ENCODE measurements at places on chromosomes 4 and X.
A peak's percentile ranks its signal among the peaks of the same experiment; 100 is the strongest.

- DNase-seq: no peak
These were observed 160.3 kb upstream of the ANK2 start for GRCh38 chr4:112889199-112889598.

- DNase-seq: no peak
These were observed 634 bp downstream of the APOO start for GRCh38 chrX:23907111-23907497.

GRCh38 chr4:107094976-107095375 is 58.9 kb upstream of the DKK2 start:
- DNase-seq: peak; percentile 7

- DNase-seq: no peak
These were observed 36.5 kb upstream of the RASL11B start for GRCh38 chr4:52825460-52826090.

GRCh38 chr4:10703156-10703555 is 18.6 kb upstream of the CLNK start:
- no peak for DNase-seq

DNA sequence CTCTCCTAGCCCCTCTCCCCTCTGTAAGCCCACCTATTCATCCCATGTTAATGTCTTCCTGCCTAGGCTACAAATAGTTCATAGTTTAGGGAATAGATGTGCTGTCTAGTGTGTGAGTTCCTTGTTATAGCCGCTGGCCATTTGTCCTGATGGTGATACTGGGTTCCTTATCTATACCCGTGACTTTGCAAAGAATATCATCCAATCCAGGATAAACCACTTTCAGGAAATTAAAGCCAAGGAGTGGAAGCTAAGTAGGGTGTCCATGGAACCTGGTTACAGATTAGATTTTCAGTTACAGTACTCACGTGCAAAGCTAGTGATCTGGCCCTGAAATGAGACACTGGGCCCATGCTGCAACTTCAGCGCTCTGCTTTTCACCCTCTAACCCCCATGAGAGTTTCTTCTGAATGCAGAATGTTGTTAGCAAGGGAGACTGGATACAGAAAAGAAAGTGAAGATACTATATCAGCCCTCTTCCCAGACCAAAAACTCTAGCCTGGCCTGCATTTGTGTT is 111.4 kb downstream of the TMEM164 start:
- DNase-seq: no peak

- DNase-seq: no peak
These were observed 93.7 kb downstream of the CLNK start for GRCh38 chr4:10590896-10591295.

- DNase-seq: no peak
These were observed 186.0 kb downstream of the CRLF2 start for GRCh38 chrX:1026263-1027015.

DNA sequence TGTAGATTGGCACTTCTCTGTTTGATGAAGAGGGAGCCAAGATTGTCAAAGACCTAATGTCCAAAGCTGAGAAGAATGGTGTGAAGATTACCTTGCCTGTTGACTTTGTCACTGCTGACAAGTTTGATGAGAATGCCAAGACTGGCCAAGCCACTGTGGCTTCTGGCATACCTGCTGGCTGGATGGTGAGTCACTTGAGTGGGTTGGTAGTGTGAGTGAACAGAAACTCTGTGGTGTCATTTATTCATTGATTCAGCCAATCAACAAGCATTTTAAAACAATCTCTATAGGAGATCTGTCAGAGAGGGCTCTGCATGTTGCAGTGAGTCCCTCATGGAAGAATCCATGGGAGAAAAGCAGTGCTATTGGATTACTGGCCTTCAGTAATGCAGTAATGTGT is 16.3 kb downstream of the TAF9B start:
- DNase-seq: no peak

DNA sequence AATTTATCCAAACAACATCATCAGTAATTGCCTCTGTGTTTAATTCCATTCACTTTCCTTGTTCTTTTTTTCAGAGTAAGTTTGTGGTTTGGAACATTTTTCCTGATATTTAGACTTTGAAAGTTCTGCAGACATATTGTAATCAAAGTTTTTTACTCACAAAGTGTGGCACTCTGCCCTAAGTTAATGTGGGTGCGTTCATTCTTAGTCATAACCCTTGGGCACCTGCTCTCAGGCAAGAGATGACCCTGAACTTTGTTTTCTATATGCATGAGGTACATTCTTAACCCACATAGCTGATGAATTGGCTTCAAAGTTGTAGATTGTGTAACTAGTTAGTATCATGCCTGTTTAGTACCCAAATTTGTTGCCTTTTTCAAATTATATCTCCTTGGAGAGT is 424.3 kb downstream of the GRXCR1 start:
- no peak for DNase-seq

- DNase-seq: no peak
These were observed 122.0 kb downstream of the CT47B1 start for GRCh38 chrX:120753413-120754251.

DNA sequence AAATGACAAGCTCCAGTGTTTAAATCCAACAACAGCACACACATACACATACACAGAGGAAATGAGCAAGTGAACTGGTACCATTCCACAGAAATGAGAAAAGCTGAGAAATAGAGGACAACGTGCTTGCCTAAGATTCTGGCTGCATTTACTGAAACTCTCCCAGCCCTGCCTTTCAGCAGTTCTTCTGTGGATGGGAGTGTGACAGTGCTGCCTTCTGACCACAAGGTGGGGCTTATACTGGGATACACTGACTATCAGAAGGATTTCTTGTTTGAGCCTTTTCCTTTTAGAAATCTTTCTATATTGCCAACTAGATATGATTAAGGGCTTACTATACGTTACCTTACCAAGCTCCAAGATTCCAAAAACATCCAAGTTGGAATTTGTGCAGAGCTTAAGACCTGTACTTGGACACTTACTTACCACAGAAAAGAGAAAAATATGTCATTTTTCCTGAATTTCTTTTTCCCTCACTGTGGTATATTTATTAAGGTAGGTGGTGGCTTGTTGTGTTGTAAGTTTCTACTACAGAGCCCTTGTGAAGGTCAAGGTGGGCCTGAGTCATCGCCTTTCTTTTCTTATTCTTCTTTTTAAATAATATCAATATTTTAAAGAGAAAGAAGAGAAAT is 10.7 kb upstream of the CXCL8 start:
- DNase-seq: peak; percentile 82

DNA sequence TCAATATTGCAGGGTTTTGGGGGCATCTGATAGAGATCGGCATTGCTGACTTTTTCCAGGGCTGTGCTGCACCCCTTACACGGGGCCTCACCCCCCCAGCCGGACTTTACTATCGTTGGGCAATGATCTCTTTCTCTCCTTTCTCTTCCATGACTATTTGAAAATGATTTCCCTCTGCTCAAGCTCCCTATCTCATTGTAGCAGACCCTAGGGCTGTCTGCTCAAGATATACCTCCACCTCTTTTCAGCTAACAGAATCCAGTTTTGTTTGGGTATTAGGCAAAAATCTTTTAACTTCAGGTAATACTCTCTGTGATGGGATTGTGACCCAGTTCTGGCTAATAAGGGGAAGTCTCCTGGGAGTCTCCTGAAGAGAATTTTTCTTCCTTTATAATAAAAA is 43.5 kb upstream of the ATP6AP2 start:
- no peak for DNase-seq

DNA sequence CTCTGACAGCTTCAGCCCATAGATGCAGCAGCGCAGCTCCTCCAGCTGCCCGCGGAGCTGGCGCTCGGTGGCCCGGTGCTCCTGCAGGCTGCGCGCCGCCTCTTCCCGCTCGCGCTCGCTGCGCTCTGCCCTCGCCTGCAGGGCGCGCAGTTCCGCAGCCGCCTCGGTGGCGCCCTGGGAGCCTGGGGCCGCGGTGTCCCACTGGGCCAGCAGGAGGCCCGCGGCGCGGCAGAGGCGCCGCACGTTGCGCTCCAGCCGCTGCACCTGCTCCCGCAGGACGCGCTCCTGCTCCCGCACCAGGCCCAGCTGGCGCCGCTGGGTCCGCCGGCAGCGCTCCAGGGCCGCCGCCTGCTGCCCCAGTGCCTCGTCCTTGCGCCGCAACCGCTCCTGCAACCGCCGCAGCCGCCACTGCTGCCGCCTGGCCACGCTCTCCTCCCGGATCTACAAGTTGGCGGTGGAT is 10.1 kb downstream of the C4orf50 start:
- DNase-seq: no peak

- DNase-seq: no peak
These were observed 14.3 kb upstream of the FAM241A start for GRCh38 chr4:112130906-112131305.

DNA sequence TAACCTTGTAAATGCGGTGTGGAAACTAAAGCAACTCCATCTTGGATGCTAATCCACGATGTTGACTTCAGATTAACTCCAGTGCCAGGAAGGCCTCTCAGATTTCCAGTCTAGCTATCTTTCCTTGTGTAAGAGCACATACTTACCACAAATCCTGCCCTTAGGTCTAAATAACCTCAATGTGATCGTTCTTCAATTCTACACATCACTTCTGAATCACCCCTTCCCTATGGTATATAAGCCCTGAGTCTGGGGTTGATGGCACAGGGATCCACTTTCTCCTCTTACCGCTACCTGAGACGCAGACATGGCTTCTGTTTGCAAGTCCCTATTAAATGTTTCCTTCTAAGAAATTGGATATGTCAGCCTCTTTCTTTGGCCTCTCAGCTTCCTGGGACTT is 17.5 kb upstream of the ZNF41 start:
- DNase-seq: peak; percentile 31

GRCh38 chrX:119871599-119872395 is at the start of the genes NDUFA1 and RNF113A:
Gene NDUFA1, plus strand, starts transcription at chrX:119871832. Its CDS starts 80 bp downstream, at chrX:119871912.
Gene RNF113A, minus strand, starts transcription at chrX:119871733. Its CDS starts 120 bp downstream, at chrX:119871613.
- DNase-seq: peak; percentile 88

DNA sequence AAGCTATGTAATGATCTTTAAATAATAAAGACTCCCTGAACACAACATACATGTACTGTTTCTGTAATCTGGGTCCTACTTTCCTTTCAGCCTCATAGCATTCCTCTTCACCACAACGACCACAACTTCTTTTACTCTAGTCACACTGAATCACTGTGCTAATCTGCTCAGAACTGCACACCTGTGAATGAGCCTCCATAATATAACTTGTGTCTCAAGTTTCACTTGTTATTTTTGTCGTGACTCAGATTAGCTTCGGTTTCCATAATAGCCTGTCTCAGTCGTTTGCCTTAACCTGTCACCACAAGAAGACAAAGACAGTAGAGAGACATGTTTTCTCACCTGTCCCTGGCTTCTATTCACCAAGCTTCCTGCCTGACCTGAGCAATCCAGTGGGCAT is 61.8 kb downstream of the MAGED1 start:
- no peak for DNase-seq

DNA sequence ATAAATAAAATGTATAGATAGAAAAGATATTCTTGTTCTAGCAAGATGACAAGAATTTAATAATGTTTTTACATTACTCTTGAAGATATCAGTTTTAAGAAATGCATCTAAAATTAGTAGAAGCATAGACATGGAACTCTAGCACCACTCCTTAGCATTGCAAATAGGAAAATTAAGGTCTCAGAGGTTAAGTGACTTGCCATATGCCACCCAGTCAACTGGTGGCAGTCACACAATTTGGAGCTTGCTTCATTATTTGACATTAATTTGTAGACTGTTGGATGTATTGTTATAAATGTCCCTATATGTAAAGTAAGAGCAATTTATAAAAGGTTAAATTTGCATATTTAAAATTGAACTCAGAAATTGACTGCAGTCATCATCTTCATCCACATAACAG is 20.8 kb downstream of the GPM6A start:
- DNase-seq: no peak

DNA sequence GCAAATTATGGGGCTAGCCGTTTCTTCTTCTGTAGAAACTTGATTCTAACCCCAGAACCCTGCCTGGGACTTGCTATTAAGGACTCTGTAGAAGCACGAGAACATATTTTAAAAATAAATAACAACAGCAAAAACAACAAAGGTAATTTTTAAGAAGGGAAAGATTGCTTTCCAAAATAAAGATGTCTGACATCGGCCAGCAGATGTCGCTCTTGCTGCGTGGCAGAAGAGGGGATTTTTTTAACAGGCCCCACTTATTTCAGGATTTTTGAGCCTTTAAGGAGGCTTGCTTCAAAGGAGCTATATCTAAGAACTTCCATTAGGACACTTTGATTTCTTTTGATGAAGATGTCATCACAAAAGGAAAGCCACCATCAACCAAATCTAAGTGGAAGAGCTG is 62.8 kb upstream of the EGFL6 start:
- peak; percentile 68 for DNase-seq

GRCh38 chrX:53088136-53088974 is 5.6 kb upstream of the KANTR start:
- DNase-seq: peak; percentile 74

DNA sequence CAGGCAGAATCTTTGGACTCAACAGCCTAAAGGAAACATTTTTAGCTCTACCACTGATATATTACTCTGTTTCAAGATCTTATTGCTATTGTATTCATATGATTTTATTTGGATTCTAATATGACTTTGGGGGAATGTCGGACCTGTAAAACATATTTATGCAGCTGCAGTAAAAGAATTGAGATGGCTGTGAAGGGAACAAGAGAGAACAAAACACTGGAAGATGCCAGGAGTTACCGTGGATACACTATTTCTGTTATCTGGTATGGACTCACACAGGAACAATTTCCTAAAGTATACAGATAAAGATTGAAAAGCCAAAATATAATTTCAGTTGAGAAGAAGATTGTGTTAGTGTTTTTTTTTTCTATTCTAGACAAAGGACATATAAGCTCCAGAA is 113.0 kb upstream of the DCLK2 start:
- DNase-seq: no peak

DNA sequence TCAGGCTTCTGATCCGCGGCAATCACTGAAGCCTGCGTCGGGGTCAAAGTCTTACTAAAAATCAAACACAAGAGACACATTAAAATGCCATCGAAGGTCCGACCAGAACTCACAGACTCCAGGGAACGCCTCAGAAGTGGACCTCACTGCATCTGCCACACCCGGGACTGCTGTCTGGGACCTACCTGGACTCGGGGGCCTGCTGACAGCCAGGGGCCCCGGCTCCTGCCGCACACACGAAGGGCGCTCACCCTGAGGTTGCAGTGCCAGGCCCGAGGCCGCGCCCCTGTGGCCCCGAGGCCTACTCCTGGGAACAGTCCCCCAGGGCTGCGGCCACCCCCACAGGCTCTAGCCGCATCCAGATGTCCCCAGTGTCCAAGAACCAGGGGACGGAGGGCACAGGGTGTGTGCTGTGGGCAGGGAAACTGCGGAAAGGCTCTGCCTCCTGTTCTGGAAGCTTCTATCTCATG is 7.4 kb downstream of the CTBP1 start:
- DNase-seq: no peak

DNA sequence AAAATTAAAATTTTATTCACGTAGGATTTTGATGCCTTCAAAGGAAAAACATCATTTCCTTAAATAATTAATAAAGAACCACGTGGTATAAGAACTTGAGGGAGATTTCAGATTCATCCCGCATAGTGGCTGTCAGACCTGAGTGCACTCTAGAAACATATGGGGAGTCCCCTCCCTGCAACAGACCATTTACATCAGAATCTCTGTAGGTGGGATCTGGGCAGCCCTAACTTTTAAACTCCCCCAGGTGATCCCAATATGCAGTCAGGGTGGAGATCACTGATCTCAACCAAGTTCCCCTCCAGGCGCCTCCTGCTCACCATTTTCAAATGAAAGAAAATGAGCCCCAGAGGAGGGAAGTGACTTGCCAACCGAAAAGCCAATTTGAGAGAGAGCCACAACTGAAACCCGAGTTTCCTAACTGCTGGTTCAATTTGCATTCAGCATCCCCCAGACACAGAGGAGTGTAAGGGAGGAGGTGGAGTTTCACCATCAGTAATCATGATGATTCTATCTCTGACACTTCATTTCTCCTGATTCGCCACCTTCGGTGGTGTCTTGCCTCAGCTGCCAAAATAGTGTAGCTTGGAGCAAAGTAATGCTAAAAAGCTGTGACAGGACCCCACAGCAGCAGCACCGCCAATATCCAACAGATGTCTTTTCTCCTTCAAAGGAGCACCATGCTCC is 11.4 kb downstream of the RNF150 start:
- no peak for DNase-seq
